ENCODE measurements at places on chromosomes 13 and 19. TPM values are rescaled to one million over a fixed set of nuclear protein-coding genes. Genes with fewer than 3 reads are reported as not detected.

- DNase-seq = no peak
These were observed 1065.8 kb upstream of the SPRY2 start for GRCh38 chr13:81406639-81407292.

DNA sequence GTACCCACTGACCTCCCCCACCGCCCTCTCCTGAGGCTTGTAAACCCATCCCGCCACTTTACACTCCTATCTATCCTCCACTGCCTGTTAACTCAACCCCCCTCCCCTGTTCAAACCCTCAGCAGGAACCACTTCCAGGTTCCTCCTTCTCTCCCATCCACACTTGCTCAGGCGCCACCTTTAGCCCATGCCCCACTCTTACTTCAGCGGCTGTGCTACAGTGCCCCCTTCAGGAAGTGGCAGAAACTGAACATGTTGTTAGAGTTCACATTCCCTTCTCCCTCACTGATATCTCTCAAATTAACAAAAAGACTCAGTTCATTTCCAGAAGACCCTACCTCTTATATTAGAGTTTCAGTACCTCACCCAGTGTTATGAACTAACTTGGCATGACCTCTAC lies 49.4 kb downstream of the ZNF91 start:
- DNase-seq = no peak

The PRSS57 gene
- total RNA-seq = not detected

The CASP14 gene
- not detected for total RNA-seq

The MBD3L3 gene
- not detected for total RNA-seq

DNA sequence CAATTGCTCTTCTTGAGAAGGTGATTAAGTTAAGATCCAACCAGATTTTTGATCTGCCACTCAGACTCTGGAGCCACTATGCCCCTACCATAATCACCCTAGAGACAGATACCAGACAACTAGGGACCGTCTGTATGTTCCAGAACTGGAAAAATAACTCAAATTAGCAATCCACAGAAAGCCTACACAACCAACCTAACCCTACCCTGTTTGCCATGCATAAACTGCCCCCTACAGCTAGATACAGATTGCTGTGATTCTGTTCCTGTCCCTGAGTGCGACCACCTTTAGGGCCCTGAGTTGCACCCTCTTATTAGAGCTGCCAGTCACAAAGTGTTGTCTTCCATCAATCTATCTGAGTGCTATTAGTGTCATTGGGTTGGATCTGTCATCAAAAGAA lies 929.8 kb upstream of the SLITRK1 start:
- DNase-seq = no peak
